ENCODE measurements at places on chromosomes 6 and 20.

- peak; percentile 84 for DNase-seq
Measured at GRCh38 chr6:114432400-114432799, 89.6 kb upstream of the HS3ST5 start.

GRCh38 chr20:54108326-54108642 lies 37.9 kb upstream of the BCAS1 start:
- no peak for DNase-seq

DNA sequence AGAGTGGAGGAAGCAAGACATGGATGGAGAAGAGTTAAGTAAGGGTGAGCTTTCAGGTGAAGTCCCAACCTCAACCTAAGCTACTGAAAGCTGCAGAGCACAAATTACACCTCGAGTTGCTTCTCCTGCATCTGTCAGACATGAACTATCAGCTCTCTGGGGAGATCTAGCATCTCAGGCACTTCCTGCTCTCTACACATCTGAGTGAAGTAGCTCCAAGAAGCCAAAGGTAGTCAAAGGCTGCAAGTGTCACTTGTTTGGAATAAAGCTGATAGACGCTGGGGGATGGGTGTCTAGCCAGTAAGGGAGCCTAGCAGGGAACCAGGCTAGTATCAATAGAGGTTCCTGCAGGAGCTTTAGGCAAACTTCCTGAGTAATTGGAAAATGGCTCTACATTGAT lies 228.0 kb downstream of the PLCB1 start:
- no peak for DNase-seq

DNA sequence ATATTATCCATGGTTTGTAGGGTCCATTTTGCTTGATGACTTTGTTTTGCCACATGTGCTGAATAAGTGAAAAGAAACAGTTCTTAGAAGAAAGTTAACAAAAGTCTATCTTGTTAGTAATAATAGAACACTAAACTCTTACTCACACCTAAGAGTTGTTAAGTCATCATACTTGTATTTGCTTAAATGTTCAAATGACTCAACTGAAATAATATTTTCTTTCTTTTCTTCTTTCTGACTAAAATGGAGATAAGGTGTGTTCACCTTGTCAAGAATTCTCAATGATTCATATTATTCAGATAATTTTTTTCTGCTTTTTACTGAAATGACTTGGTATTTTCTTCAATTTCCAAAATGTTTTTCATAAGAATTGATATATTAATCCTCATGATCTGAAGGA lies 327.2 kb downstream of the HTR1B start:
- DNase-seq, result no peak

DNA sequence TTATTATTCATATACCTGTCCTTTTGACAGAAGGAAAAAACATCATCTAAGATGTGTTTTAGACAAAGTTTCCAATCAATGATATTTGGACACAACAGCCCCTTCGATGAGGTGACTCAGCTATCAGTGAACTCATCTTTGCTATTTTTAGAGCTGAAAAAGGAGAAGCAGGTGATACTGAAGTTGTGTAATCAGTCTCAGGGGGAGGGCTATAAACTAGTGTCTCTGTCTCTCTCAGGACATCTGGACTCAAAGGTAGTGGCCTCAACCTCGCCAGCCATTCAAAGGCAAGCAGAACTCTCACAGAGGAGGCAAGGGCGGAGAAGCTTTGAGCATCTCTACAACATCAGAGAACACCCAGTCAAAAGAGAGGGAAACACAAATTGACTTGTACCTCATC lies 135.4 kb downstream of the BFSP1 start:
- DNase-seq, result no peak

DNA sequence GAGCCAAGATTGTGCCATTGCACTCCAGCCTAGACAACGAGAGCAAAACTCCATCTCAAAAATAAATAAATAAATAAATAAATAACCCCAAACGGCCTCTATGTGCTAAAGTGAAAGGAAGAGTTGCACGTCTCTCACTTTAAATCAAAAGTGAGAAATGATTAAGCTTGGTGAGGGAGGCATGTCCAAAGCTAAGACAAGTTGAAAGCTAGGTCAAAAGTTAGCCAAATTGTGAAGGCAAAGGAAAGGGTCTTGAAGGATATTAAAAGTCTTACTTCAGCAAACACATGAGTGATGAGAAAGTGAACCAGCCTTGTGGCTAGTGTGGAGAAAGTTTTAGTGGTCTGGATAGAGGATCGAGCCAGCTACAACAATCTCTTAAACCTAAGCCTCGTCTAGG lies 14.3 kb downstream of the ZBP1 start:
- no peak for DNase-seq

DNA sequence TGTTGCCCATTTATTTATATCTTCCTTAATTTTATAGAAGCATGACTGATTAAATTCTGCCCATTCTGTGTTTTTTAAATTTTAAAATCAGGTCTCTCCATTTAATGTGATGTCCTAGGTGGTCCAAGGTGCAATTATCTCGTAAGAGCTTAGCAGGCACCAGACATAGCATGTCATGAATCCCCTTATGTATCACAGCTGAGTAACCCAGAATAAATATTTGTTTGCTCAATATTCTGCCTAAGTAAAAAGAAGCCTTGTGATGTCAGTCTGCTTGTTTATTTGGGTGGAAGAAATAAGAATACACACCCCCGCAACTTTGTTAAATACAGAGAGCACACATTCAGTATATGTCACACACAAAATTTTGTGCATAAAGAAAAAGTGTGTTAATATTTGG lies 211.3 kb downstream of the FARS2 start:
- peak; percentile 54 for DNase-seq

DNA sequence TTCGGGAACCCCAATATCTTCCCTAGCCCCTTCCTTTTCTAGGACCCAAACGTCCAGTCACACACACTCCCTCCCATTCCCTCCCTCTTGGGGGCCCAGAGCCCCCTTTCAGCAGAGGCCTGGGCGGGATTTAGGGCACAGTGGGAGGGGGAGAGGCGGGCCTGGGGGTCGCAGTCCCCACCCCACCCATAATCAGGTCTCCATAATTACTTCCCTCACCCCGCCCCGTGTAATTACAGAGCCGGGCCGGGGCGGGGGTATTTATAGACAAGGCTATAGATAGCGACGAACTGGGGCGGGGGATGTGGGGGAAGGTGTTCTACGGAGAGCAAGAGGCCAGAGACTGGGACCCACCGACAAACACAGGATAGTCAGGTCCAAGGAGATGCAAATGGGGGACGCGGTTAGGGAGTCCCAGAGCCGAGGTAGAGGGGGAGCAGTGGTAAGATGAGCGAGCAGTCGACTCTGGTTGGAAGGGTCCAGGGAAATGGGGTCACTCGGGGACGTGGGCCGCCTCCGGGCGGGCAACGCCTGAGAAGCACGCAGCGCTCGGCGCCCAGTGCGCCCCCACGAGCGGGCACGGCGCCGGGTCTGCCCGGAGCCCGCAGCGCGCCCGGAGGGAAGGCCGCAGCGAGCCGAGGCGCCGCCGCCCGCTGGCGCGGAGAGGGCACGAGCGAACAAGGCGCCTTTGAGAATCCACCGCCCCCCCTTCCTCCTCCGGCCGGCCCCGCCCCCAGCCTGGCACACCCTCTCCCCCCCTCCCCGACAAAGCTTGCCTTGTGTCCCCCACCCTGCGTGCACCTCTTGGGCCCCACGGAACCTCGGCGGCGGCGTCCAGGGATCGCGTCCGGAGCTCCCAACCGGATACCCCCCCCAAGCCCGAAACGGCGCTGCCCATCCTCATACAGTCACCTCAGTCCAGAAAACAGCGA lies 670 bp upstream of the COL11A2 start:
- DNase-seq, result no peak

DNA sequence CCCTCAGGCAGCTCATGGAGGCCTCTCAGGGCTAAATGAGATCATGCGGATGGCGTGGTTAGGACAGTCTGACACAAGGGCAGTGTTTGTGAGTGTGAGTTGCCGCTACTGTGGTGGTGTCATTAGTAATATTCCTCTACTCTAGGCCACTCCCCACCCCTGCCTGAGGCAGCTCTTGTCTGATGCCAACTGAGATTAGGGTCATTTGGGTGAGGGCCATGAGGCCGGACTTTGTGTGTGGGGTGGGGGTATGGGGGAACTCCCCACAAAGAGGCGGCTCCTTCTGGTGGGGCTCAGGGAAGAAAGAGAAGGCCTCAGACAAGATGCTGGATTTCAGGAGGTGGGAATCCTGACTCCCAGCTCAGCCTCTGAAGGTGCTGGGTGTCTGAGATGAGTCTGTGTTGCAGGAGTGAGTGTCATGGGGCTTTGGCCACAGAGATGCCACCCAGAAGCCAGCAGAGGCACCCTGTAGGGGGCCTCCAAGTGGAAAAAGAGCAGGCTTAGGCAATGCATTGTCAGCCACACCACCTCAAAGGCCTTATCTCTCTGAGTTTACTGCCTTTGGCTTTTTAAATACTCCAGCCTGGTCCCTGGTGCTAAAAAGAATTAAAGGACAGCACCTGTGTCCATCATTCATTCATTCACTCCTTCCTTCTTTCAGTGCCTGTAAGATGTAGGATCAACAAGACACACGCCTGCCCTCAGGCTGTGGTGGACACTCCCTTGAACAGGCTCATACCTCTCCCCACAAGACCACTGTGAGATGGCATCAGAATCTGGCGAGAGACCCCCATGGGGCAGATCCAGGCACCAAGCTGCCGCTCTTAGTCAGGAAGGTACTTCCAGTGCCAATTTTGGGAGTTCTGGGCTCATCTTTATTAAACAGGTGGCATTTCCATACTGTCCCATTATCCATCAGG lies 175.2 kb downstream of the MRPL14 start:
- DNase-seq, result no peak

- no peak for DNase-seq
Measured at GRCh38 chr6:36714511-36714910, 16.9 kb downstream of the RAB44 start.

- DNase-seq, result no peak
Measured at GRCh38 chr20:52998268-52998667, 26.1 kb downstream of the TSHZ2 start.

DNA sequence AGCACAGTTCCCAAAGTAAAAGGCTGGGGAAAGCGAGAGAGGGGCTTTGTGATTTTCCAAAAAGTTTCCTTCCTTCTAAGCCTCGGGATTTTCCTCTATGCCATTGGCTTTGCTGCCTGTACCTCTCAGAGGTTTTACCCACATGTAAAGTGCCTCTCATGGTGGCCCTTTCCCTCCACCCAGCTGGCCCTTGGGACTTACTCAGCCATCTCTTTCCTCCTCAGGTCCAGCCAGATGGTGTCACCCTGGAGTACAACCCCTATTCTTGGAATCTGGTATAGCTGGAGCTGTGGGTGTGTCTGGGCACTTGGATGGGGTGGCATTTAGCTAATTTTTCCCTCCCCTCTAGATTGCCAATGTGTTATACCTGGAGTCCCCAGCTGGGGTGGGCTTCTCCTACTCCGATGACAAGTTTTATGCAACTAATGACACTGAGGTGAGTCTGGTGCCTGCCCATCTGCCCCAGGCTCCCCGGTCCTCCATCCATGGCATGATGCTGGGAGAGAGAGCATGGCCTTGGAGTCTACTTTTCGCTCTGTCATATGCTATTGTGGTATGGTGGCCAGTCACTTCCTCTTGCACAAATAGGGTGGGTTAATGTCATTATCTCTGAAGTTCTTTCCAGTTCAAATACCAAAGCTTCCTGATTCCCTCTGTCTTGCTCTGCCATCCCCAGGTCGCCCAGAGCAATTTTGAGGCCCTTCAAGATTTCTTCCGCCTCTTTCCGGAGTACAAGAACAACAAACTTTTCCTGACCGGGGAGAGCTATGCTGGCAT lies 1.1 kb downstream of the CTSA start:
- DNase-seq, result no peak

All from NCI-H1694 (cell line).